ENCODE measurements at places on chromosomes 7 and 10.

DNA sequence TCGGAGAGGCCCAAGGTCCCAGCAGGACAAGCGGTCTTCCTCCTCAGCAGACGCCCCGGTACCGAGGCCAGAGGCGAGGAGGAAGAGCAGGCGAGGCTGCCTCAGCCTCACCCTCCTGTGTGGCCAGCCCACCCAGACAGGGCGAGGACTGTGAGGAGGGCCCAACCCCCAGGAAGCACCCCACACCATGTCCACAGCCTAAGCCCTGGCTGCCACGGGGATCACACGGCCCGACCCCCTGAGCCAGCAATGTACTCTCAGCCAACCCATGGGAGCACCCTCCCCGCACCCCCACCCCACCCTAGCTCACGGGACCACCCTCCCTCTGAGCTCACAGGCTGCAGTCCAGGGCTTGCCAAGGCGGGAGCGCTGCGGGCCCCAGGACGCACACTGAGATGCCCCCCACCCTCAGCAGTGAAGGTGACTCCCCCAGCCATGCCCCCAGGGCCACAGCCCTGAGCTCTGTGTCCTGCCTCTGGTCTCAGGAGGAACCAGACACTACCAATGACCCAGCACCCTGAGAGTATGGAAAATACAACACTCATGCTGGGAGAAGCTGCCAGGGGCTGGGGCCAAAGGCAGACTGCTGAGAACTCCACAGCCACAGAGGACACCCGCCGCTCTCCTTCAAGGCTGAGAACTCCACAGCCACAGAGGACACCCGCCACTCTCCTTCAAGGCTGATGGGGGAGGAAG, 93.6 kb downstream of the MAD1L1 start:
- no peak for DNase-seq

GRCh38 chr7:132211971-132212370, 364.3 kb downstream of the PLXNA4 start:
- no peak for DNase-seq

- DNase-seq: no peak
These were observed 44.9 kb downstream of the SPDYE5 start for GRCh38 chr7:75536940-75537538.

DNA sequence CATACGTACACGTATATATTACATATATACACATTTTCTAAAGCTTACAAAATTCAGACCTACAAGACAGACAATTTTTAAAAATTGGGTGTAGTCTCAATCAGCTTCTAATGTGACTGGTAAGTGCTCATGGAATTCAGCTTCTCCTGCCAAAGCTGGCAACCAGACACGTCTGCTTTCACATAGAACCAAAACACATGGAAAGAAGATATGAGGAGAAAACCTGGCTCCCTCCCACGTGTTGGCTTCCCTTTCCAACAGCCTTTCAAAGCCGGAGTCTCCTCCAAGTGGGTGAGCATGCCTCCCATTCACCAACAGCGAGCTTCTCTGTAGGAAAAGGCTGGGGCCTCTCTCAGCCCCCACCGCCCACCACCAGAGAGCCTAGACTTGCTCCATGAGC, 33.4 kb downstream of the CDCA7L start:
- no peak for DNase-seq

GRCh38 chr7:21617513-21617912, 74.7 kb downstream of the DNAH11 start:
- no peak for DNase-seq

DNA sequence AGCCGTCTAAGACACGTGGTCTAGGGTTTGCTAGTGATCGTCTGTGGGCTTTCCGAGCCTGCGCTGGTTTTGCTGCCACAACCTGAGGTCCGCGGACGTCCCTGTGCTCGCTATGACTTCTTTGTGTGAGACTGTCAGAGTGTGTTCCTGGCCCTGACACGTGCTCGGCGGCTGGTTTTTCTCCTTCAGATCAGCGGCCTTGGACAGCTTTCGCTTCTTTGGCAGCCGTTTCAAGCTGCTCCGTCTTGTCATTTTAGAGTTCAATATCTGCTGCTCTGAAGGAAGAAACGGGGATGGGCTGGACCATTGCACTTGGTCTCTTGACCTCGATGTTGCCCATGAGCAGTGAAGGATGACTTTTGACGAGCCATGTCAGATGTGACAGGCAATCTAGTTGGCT, 147.3 kb downstream of the MGMT start:
- DNase-seq: no peak

GRCh38 chr10:78109210-78109609, 75.5 kb downstream of the RPS24 start:
- no peak for DNase-seq

DNA sequence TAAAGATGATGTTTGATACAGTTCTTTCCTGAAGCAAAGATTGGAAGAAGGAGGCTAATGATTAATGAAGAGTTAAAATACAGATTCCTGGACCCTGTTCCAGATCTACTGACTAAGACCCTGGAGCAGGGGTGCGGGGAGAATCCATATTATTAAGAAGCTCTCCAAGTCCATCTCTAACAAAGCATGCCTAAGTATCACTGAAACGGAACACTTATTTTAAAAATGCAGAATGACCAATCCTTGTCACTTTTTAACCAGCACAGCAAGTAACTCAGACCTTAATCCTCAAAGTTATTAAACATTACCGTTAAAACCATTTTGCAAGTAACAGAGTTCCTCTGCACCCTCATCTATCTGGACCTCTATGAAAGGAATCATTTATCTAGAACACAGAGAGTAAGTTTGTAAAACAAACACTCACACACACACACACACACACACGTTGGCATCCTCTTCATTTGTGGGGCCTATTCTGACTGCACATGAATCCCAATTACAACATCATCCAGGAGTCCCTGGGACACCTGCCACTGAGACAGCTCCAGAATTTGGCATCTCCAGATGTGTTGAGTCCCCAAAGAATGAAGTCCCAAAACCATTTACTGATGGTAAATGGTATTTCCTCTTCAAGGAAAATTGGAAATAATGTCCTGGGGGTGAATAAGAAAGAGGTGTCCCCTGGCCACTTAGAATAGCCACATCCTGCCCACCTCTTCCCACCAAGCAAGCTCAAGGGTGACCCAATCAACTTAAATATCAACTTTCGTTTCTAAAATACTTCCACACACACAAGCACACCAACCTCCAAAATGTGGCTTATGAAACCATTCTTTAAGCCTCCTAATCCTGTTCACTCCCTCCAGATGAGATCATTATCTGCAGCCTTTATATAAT, 117.5 kb downstream of the PARD3 start:
- no peak for DNase-seq

DNA sequence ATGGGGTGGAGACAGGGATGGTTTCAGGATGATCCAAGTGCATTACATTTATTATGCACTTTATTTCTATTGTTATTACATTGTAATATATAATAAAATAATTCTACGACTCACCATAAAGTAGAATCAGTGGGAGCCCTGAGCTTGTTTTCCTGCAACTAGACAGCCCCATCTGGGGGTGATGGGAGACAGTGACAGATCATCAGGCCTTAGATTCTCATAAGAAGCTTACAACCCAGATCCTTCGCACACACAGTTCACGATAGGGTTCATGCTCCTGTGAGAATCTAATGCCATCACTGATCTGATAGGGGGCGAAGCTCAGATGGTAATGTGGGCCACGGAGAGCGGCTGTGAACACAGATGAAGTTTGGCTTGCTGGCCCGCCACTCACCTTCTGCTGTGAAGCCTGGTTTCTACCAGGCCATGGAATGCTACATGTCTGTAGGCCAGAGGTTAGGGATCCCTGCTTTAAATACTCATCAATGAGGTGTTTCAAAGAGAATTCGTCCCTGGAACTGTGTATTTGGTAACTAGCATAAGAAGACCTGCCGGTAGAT, 21.2 kb upstream of the PRKCQ start:
- DNase-seq: no peak

DNA sequence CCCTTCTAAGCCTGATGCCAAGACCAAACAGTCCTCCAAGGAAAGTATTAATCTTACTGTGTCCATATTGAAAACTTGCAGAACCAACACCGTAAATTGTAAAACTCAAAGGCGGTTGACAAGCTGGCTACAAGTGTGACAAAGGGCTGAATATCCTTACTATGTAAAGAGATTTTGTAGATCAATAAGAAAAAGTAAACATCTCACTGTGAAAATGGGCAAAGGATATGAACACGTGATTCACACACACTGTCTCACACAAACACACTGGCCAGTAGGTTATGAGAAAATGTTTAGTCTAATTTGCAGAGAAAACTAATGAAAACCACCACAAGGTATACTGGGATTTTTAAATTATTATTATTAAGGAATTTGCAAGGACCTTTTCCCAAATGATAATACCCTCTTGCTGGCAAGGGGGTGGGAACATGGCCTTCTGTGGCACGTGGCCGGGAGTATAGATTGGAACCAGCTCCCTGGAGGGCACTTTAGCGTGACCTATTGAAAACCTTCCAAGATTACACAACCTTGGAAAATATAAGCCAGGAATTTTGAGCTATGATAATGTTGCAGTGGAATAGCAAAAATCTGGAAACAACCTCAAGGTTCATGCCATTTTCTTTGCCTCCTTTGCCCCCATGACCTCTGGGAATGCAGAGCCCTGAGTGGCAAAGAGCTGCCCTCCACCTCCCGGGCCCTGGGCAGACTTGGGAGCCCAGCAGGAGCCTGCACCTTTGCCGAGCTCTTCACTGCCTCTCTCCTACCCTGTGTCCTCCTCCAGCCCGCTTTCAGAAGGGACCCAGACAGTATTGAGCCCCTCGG, 26.2 kb upstream of the SLC29A3 start:
- no peak for DNase-seq

DNA sequence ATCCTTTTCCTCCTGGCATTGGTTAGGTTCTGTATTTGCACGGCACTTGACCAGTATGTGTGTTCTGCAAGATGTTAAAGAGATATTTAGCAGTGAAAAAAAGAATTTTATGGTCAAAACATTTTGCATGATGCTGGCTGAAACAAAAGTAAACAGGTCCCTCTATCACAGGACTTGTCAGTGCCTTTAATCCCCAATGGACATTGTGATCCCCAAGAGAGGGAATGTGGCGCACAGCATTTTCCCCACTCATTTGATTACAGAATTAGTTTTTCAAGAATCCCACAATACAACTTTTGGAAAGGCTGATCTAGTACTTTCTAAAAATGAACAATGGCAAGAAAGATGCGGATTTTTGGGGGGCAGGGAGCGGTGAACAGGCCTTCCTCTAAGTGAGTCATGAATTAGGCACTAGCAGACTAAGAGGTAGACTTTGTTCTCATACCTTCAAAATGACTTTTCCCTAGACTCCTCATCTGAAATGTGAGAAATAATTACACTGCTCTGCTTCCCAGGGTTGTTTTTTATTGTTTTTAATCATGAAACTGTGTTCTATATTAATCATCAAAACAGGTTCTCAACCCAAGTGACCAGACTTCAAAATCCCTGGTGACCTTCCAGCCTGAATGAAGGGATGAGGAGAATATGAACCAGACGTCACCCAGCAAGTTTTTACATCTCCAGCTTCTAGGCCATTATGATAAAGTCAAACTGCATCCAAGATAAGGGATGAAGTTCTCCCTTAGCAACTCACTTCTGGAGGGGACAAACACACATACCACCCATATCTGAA, 8.6 kb downstream of the FBXW4 start:
- DNase-seq: no peak

- DNase-seq: no peak
These were observed 45.6 kb downstream of the PDGFA start for GRCh38 chr7:473870-474604.

DNA sequence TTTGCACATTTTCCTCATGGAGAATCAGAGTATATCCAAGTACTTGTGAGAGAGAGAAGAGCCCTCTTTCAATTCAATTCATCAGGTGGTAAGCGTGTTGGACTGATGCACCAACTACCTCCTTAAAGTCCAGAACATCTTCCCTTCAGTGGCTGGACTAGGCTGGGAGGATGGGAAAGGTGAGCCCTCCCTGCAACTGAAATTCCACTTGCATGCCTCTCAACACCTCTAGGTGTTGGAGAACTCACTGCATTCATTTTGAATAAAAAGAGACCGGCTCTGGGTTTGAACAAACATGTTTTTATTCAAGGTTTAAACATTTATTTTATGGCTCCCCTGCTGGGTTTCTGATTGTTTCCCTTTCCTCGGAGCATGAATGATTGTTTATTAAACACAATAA, 573.5 kb downstream of the CCSER2 start:
- DNase-seq: no peak
